Activated naive CD8-positive, alpha-beta T cell treated with anti-CD3 and anti-CD28 coated beads for 36 hours (primary cell): ENCODE measurements at places on chromosomes 1 and 21. TPM values are rescaled to one million over a fixed set of nuclear protein-coding genes. Genes with fewer than 3 reads are reported as not detected.

Gene UBIAD1
- total RNA-seq, result 39.1 TPM

Gene RNF186
- total RNA-seq, result not detected

Gene IFNAR1
- 34.7 TPM for total RNA-seq

Gene CD244
- total RNA-seq, result 0.37 TPM

Gene KLF17
- total RNA-seq, result not detected
